ENCODE measurements at places on chromosomes 12 and 14.

DNA sequence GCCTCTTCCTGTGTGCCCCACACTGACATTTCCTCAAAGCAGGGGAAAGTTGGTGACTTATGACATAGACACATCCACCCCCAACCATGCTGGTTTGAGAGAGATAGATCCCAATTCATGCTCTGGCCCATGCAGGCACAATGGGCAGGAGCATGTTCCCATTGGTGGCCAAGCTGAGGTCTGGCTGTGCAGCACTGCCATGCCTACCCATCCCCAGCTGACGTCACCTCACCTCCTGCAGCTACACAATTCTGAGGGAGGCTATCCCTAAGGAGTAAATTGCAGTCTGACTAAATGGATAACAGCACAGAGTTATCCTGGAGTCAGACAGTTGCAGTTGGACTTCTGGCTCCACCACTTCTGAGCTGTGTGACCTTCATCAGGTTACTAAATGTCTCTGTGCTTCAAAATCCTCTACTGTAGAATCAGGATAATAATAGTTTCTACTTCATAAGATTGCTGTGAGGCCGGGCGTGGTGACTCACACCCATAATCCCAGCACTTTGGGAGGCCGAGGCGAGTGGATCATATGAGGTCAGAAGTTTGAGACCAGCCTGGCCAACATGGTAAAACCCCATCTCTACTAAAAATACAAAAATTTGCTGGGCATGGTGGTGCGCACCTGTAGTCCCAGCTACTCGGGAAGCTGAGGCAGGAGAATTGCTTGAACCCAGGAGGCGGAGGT, 323.9 kb downstream of the BCL11B start:
- DNase-seq, result no peak

GRCh38 chr12:92650228-92650822, 52.5 kb upstream of the PLEKHG7 start:
- DNase-seq, result no peak

DNA sequence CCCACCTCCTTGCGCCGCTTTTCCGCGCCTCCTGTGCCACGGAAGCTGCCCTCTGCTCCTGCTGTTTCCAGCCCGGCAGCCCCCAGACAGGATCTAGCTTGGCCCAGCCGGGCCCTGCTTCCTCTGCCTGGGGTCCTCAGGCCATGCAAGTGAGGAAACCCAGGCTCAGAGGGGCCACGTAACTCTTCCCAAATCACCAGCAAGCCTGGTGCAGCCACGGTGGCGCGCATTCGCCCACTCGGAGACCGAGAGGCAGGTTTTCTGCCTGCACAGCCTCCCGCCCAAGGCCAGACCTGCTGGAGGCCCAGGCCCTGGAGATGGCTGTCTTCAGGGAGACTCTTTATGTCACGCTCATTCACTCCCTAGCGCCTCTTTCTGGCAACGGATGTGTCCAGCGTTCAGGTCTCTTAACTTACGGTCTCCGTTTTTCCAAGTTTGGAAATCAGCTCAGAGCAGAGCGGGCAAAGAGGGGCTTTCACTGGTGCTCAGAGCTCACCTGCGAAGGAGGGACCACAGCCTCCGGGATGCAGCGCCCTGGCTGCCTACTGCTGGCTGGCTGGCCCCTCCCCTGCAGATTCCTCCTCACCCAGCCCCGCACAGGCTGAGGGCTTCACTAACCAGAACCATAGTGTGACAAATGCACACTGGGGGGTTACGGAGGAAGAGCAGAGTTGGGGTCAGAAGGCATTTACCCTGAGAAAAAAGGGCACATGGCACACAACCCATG, 20.6 kb upstream of the CEP170B start:
- DNase-seq, result no peak

DNA sequence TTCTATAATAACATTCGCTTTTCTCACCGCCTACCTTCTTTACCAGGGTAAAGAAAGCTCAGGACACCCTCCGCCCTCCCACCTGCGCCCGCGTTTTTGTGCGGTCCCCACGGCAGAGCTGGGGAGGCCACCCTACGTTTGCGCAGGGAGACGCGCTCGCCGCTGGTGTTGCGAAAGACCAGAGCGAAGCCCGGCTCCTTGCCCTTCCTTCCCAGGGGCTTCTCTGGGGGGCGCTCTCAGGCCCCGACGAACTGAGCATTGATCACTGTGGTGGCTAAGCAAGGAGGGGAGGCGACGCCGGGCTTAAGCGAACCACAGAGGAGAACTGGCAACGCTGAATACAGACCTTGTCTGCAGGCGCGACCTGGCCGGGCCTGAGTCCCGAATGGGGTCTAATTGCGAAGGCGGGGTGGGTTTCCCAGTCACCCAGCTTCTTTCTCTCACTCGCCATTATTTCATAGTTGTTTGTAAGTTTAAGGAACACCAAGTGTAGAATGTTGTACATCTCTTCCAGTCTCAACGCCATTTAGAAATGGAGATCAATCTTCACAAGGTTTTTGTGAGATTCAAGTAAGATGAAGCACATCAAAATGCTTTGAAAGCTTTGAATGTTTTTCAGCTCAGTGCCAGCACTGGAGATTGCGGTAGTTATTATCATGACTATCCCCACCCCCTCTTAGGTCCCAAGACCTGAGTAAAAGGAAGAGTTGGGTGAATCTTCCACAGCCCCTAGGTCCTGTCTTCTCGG, 1.7 kb upstream of the NKX2-1 start:
- DNase-seq, result no peak

DNA sequence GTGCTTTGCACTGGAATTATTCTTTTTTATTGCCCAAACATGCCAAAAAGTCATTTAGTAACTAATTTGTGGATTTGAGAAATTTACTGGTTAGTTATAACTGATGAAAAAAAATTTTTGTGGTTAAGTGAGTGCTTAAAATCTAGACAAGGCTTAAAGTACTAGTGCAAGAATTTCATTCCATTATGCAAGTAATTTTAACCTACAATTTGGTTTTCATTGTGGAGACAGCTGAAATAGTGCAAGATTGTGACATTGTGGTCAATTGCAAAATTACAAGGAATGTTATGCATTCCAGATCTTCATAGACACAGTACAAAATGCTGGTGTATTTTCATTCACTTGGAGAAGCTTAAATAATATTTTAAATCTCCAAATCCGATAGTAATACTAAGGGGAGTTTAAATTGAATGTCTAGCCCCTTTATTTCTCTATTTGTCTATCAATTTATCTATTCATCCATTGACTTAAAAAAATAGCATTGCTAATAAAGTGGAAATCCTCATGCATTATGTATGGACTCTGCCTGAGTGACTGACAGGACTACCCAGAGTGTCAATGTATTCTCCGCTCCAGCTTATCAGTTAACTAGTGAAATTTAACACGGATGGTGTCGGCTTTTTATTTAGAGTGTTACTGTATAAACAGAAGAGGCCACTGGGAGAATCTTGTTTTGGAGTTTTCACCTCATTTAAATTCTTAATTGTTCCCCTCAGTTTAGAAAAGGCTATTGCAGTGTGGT, 125.9 kb downstream of the ALX1 start:
- no peak for DNase-seq

GRCh38 chr12:121762269-121762668, 31.2 kb downstream of the RHOF start:
- DNase-seq, result no peak

DNA sequence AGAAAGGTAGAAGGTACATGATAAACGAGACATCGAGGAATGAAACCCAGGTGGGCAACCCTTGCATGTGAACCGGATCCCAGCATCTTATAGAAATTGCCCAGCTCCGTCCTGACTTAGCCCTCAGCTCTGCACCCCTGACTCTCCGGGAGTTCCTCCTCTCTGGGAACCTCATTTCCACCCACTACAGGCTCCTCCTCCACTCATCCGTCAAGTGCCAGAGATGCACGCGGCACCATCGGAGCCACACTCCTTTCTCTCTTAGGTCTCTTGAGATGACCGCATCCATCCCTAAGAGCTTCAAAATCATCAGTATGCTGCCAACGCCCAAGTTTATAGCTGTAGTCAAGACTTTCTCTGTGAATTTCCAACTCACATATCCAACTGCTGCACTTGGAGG, 84.7 kb downstream of the TTC7B start:
- no peak for DNase-seq

DNA sequence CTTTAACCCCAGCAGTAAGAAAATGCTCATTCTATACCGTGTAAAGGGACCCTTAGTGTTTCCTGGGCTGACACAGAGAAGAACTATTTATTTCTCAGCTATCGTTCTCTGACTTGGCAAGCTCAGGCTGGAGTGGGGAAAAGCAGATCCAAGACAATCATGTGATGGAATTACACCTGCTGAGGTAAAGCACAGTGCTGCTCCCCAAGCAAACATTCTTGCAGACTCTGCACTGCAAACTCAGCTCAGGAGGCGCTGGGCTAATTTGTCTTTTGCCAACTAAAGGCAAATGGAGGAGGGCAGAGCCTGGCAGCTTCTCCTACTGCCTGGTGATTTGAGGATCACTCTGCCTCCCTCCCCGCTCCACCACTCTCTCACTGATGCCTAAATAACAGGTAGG, 57.8 kb upstream of the FUT8 start:
- DNase-seq, result no peak

DNA sequence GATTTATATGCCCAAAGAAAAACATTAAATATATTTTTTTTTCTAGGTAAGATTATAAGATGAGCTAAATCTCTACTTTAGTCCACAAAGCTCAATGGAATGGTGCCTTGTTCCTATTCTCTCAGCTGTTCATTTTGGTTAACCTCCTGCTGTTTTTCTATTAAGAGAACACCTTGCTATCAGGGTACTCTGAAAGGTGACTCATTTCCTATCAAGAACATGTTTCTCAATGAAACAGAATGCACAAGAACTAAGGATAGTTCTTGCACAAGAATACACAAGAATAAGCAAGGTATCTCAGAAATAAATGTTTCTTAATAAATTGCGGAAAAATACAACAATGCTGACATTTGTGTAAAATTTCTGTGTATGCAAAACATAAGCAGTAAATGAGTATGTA, 14.1 kb downstream of the ABCD2 start:
- no peak for DNase-seq

GRCh38 chr12:130947028-130947613, 6.6 kb upstream of the ADGRD1 start:
- no peak for DNase-seq

GRCh38 chr14:86766469-86766868, 1226.5 kb downstream of the GALC start:
- no peak for DNase-seq

DNA sequence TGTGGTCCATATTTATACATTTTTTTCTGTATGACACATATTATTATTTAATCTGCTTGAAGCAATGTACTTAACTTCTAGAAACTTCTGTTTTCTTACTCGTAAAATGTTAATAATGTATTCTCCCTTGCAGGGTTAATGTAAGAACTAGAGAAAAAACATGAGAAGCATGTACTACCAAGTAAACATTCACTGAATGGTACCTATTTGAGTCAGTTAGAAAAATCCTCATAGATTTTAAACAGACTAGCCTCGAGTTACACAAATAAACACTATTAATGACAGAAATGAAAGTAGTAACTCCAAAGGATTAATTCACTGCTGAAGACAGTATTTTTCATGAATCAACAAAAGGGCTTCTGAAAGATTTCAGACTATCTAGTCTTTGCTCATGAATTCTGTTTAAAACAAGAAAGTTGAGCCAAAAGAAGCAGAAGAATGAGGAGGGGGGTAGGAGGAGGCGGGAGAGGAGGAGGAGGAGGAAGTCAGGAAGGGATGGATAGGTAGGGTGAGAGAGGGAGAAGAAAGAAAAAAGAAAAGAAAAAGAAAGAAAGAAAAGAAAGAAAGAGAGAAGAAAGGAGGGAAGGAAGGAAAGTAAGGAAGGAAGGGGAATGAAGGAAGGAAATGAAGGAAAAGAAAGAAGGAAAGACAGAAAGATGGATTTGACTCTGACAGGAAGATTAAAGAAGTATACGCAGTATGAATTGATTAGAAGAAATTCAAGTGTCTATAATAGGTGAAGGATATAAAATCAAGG, 68.2 kb upstream of the CCDC91 start:
- no peak for DNase-seq

GRCh38 chr14:76643887-76644286, 117.4 kb upstream of the VASH1 start:
- DNase-seq, result no peak

- DNase-seq, result no peak
Observed at GRCh38 chr12:24605466-24605865, 343.4 kb downstream of the BCAT1 start.

DNA sequence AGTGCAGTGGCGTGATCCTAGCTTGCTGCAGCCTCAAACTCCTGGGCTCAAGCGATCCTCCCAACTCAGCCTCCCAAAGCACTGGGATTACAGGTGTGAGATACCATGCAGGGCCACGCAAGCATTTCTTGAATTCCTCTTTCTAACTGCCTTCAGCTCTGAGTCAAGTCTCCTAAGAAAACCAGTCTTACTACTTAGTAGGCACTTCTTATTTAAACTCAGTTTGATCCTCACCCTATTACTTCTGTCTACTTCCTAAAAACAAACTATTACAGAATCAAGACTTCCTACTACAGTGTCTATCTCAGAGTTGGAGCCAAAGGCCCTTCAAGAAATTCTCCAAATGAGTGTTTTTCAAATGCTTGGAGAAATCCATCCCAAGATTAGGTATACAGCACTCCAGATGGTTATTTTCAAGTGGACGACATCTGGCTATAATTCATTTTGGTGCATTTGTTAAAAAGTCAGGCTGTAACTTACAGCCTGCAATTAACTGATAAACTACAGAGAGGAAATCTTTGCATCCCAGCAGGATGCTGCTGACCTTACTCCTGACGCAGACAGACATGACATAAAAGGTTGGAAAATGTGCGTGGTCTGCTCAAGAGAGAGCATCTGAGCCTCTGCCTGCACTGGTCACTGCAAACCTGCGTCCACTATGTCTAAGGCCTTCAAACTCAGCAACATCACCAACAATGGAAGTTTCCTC, 34.7 kb downstream of the SSH1 start:
- no peak for DNase-seq

GRCh38 chr12:53061404-53062010, 11.6 kb downstream of the TNS2 start:
- DNase-seq, result peak; percentile 67

- DNase-seq, result no peak
Observed at GRCh38 chr14:74621556-74621955, 9.5 kb upstream of the LTBP2 start.

GRCh38 chr12:2355198-2355597, 302.4 kb downstream of the CACNA1C start:
- no peak for DNase-seq

DNA sequence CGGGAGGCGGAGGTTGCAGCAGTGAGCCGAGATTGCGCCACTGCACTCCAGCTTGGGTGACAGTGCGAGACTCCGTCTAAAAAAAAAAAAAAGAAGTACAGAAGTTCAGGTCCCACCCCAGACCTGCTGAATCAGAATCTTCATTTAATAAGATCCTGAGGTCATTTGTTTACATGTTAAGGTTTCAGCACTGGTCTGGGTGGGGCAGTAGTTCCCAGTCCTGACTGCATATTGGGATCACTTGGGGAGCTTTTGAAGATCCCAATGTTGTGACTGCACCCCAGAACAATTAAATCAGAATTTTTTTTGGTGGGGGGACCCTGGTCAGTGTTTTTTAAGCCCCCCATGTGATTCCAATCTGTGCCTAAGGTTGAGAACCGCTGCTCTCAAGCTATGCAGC, 11.7 kb upstream of the COL2A1 start:
- DNase-seq, result no peak

DNA sequence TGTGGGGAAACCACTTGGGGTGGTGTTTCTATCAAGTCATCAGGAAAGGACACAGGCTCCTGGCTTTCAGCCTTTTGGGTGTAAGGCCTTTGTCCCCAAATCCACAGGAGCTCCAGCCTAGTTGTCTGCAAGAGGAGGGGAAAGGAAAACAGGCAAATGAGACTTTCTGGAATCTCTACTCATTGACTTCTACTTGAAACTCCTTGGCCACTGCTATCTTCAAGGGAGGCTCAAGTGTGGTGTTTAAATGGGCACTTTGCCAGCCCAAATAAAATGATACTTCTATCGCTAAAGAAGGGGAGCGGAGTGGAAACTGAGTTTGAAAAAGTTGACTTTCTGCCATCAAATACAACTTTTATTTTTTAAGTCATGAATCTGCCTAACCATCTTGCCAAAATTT, 445.9 kb upstream of the RGS6 start:
- DNase-seq, result no peak
